ENCODE measurements at places on chromosomes 7 and 10.

- no peak for DNase-seq
Measured at GRCh38 chr7:28140979-28141378, 39.6 kb downstream of the JAZF1 start.

- no peak for DNase-seq
Measured at GRCh38 chr7:7567898-7568531, 1.3 kb downstream of the MIOS start.

GRCh38 chr7:31850601-31851000 lies 163.6 kb downstream of the PPP1R17 start:
- no peak for DNase-seq

DNA sequence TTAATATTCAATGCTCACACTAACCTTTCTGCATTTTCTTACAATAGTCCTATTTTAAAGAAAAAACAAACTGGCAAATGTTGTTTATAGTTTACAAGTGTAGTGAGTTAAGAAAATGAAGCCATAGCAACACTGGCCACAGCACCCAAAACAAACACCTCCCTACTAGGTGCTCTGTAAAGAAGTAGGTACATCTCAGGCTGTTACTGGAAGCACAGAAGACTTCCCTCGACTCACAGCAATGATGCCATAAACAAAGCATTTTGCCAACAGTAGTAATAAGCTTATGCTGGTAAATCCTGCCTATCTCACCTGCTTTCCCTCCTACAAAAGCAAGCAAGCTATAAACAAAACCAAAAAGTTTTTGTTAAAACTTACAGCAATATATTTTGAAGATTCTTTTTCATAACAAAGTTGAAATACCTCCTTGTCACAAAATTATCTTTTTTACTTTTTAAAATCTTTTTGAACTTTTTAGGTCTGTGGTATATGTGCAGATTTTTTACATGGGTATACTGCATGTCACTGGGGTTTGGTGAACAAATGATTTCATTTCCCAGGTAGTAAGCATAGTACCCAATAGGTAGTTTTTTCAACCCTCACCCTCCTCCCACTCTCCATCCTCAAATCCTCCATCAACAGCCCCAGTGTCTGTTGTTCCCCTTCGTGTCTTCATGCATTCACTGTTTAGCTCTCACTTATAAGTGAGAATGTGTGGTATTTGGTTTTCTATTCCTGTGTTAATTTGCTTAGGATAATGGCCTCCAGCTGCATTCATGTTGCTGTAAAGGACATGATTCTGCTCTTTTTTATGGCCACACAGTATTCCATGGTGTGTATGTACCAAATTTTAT lies 28.4 kb downstream of the COA1 start:
- DNase-seq, result no peak

DNA sequence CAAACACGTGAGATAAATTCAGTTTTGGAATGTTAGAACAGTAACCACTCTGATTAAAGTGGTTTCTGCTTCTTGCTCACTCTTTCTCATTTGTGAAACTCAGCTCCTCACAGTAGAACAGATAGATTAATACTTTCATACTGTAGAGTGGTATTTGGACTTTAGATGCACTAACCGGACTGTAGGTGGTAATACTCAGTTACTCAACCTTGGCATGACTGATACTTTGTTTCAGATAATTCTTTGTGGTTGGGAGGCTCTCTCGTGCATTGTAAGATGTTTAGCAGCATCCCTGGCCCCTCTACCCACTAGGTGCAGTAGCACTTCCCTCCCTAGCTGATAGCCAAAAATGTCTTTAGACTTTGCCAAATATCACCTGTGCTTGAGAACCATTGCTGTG lies 37.6 kb downstream of the MCU start:
- DNase-seq, result no peak

- DNase-seq, result no peak
Measured at GRCh38 chr10:107548301-107548700, 383.8 kb upstream of the SORCS1 start.

GRCh38 chr7:142776206-142776844 lies 5.6 kb downstream of the PRSS2 start:
- DNase-seq, result no peak

- DNase-seq, result no peak
Measured at GRCh38 chr7:19522486-19522885, 186.4 kb downstream of the POLR1F start.

DNA sequence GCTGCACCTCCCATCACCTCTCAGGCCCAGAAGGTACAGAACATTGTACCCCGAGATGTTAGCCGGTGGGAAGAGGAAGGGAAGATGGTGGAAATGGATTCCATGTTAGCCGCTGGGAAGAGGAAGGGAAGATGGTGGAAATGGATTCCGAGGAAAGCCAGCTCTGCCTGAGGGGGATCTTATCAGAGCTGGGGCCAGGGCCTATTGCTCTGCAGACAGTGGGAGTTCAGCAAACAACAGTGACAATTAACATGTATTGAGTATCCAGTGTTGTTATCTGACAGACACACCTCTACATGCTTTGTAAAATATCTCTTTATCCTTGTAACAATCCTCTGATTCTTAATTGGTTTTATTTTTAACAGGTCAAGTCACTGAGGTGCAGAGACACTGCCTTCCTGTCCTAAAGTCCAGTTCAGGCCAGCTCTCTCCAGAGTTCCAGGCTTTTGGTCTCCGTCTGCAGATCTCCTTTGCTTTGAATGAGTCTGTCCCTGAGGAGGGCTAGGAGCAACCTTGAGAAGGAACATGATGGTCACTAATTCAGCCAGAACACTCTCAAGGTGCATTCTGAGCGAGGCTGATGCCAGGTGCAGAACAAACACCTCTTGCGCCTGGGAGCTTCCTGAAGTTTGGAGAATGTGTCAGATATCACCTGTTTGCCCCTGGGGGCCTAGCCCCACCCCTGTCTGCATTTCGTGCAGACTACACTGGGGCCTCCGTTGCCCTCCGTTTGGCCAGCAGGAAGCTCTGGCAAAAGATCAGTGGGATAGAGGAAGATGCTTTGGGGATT lies 82.4 kb upstream of the PODXL start:
- DNase-seq, result no peak

GRCh38 chr7:90933041-90933440 lies 331.2 kb upstream of the FZD1 start:
- DNase-seq, result no peak

DNA sequence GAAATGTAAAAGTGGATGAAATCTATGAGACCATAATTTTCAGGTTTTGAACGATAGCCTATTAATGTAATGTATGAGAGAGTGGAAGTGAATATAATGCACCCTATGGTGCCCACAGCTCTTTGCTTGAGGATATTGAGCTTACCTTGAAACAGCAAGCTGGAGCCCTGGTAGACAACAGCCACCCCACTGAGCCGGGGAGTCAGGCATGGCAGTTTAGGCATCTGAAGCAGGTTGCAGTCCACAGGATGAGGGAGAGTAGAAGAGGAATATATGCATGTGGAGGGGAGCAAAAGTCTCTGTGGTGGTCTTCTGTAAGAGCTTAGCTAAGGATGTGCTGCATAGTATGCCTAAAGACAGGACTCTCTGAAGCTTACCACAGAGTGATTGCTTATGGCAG lies 817.3 kb downstream of the DNAJB9 start:
- no peak for DNase-seq

GRCh38 chr10:67914777-67915340 lies 30.4 kb downstream of the SIRT1 start:
- DNase-seq, result no peak

GRCh38 chr7:140033036-140033435 lies 29.7 kb downstream of the PARP12 start:
- DNase-seq, result no peak

DNA sequence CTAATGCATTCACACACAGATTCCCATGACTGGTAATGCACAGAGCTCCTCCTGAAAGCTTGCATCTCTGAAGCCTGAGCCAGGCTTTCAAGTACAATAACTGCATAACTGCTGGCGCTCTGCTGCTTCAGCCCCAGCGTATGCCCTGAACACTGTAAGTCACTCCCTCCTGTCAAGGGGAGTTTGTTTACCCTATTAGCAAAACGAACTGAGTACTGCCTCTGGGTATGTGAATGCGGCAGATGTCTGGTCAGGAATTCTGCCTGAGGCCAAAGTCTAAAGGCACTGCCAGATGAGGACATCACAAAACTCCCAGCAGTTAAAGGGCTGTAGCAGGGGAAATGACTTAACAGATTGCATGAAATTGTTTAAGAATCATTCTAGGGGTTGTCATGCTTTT lies 97.7 kb downstream of the NRCAM start:
- no peak for DNase-seq

DNA sequence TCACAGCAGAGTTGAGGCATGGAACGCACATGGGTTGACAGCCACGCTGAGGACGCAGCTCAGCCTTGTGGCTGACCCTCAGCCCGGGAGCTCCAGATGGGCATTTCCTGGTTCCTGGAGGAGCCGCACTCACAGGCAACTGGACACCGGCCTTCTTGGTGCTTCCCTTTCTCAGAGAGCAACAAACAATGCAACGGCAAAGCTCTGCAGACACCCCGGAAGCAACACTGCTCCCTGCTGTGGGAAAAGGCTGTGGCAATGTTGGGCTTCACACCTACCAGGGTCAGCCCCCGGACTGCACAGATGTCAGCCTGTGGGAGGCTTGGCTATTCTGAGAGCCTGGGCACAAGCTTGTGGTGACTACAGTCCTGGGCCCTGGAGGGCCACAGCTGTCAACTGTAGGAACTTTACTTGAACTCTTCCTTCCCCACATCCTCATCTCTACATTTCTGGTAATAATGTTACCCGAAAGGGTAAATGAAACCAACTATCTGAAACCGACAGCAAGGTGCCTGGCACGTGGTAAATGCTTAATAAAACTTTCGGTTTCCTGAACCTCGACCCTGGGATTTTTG lies 597.5 kb upstream of the MKI67 start:
- DNase-seq, result no peak

- no peak for DNase-seq
Measured at GRCh38 chr10:119737823-119738222, 12.0 kb downstream of the INPP5F start.

GRCh38 chr7:146713205-146713604 lies 596.6 kb downstream of the CNTNAP2 start:
- no peak for DNase-seq

DNA sequence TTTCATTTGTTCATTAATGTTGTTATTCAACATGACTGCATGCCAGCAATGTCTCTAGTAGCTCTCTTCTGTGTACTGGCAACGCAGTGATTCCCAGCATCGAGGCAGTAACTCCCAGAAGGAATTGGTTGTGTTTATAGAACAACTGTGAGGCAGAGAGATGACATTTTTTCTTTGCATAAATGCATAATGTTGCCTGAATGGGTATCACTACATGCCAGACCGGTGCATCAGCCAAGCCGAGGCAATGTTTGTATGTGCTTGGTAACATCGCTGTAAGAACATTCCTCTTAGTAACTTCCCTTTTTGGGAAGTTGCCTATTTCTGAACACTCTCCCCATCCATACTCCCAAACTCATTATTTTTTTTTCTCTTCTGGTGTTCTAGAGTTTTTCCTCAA lies 182.9 kb downstream of the HTR7 start:
- DNase-seq, result no peak

DNA sequence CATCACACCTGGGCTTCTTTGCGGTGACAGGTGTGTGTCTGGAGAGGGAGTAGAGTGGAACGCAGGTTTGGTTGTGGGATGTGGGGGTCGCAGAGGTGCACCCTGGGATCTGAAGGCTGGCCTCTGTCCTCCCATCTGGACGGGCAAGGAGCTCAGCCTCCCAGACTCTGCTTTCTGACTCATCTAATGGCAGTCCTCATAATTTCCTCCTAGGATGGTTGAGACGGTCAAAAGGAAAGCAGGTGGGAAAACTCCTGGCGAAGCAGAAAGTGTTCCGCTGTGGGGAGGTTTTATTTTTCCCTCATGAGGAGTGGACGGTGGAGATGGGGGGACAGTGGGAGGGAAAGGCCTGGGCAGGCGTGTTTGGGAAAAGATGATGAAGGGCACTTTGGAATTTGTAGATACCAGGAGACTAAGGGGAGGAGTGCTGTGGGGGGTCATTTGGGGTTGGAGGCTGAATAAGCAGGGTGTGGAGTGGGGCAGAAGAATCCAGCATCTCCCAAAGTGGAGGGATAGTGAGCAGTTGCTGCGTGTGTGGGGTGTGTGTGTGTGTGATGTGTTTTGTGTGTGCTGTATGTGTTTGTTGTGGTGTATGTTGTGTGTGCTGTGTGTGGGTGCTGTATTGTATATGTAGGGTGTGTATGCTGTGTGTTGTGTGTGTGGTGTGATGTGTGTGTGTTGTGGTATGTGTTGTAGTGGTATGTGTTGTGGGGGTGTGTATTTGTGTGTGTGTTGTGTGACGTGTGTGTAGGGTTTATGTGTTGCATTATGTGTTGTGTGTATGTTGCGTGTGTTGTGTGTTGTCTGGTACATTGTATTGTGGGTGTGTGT lies 97.2 kb upstream of the PODXL start:
- no peak for DNase-seq

- no peak for DNase-seq
Measured at GRCh38 chr7:71972534-71972933, 439.6 kb downstream of the CALN1 start.

Measured in stimulated activated CD4-positive, alpha-beta T cell treated with anti-CD3 and anti-CD28 coated beads, Interleukin-1b, Interleukin-23, amount 100 ng/mL, for 1 hour (primary cell).